ENCODE measurements at places on chromosomes 5 and 9. TPM values are rescaled to one million over a fixed set of nuclear protein-coding genes. Genes with fewer than 3 reads are reported as not detected.
A peak's percentile ranks its signal among the peaks of the same experiment; 100 is the strongest.

Gene FAXDC2
- 0.73 TPM for total RNA-seq

Gene ZDHHC11B
- not detected for total RNA-seq

Gene PTBP3
- 141 TPM for total RNA-seq

Gene BOD1
- 62.2 TPM for total RNA-seq

Gene DMRT3
- total RNA-seq: not detected

Gene WNK2
- 44.6 TPM for total RNA-seq

Gene TMEM171
- 7.8 TPM for total RNA-seq

Gene PCDHB15
- not detected for total RNA-seq

Gene PCDHB11
- total RNA-seq: not detected

- peak; percentile 43 for DNase-seq
Measured at GRCh38 chr9:89153232-89154017, 25.2 kb downstream of the SHC3 start.

- DNase-seq: no peak
Measured at GRCh38 chr9:85202596-85202995, 533.1 kb downstream of the NTRK2 start.

GRCh38 chr5:61313960-61314681 lies 17.9 kb upstream of the ZSWIM6 start:
- DNase-seq: peak; percentile 80

- DNase-seq: no peak
Measured at GRCh38 chr5:33524476-33524875, 83.7 kb downstream of the TARS1 start.

DNA sequence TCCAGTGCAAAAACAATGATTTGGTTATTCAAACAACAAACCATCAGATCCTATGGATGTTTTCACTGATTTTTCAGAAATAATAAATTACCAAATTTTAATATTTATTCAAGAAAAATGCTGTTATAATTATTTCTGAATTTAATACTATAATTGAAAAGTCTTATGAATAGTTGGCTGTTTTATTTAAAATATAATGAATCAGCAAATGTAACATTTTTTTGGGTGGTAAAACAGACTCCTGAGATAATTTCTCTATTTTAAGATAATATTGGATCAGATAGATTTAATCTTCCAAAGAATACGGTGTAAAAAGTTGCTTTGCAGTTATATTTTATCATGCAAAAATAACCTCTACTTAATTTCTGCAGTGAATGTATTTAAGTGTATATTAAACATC lies 5.3 kb upstream of the GOLGA1 start:
- DNase-seq: no peak

DNA sequence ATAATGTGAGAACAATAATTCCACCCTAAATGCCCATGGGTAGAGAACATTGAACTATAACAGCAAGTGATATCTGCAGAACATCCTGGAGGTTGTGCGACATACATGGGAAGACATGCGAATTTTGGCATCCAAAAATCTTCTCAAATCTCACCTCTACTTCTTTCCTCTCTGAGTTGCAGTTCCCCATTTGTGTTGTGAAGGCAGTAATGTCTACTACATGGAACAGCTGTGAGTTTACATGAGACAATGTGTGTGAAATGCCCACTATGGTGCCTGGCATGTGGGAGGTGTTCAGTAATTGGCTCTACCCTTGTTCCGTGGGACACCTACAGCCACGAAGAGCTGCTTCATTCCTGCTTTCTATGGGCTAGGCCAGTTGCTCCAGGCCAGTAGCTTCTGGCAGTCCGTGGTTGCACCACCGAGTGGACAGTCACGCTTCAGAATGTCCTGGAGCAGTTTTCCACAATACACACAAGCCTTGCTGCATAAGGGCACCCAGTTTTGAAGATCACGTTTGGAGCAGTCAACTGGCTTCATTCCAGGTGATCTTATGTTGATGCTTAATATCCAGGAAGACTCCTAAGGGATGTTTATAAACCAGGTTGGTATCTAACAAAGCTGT lies 297.7 kb downstream of the DEPDC1B start:
- no peak for DNase-seq

DNA sequence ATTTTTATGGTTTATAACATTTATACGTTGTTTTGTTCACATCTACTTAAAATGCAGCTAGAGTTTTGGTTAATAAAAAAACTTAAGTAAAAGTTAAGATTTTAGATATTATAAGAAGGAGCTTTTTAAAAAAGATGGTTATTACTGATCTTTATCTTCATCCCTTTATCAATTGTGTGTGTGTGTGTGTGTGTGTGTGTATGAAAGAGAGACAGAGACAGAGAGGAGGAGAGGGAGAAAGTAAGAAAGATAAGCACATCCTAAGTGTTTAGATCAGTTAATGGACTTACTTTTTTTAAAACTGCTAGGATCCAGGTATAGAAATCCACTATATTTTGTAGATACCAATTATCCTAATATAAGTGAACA lies 45.8 kb upstream of the RICTOR start:
- DNase-seq: no peak

DNA sequence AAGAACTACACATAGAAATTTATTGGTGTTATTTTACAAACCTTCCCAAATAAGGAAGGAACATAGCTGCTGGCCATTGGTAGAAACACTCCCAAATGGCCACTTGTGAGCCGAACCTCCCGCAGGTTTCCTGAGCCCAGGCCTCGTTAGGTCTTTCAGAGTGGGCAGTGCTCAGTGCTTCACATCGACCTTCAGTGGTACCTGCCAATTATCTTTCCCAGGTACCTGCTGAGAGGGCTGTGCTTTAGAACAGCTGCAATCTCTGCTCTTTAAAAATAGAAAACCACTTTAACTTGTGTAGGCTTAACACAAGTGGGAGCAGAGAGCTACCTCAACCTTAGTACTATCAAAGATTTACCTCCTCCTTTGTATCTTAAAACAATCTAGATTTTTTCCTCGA lies 334.1 kb downstream of the RFX3 start:
- no peak for DNase-seq

DNA sequence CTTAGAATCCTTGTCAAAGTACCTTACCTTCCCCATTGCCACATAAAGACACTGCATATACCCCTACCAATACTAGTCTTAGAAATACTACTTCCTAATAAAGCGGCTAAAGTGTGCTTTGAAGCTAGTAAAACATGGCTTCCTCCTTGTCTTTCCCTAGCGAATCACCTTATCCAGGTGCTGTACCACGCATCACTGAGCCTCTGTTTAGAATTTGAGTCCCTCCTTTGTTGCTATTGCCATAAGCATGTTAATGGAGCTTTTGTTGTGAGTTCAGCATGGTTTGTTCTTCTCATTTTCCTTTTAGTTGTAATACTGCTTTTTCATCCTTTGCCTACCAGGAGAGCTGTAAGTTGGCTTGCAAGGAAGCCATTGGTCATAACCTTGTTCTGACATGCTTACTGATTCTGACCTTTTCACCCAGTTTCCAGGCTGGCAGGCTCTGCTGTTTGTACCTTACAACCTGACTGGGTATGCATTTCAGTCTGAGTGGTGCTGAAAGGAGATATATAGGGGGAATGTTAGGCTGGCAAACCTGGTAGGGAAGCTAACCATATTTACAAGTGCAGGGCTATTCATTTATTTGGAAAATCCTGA lies 49.8 kb downstream of the LMNB1 start:
- no peak for DNase-seq

DNA sequence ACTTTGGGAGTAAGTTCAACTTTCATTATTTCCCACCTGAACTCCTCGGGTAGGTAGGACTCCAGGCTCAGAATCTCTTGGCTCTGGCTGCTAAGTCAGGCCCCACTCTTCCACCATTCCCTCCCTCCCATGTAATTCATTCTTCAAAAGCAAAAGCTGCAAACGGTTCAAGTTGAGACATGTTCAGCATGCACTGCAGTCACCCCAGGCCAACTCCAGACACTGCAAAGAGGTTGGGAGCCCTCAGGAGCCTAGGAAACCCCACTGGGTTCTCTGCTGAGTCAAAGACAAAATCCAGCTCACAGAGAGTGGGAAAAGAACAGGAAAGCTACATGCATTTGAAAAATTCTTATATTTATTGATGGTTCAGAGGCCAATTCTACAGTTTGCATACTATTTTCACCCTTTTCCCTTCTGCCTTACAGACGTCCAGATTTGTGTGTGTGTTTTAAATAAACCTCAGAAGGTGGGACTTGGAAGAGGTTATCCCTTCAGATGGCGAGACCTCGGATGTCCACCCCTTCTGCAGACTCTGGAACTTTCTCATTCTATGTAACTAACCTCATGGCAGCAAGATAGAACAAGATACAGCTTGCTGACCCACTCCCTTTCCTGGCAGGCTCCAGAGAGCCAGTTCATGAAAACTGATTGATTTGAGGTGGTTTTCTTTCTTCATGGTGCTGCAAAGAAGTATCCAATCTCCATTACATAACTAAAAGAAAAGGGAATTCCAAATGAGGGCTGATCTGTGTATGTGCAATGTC lies 65.7 kb upstream of the EQTN start:
- DNase-seq: no peak

DNA sequence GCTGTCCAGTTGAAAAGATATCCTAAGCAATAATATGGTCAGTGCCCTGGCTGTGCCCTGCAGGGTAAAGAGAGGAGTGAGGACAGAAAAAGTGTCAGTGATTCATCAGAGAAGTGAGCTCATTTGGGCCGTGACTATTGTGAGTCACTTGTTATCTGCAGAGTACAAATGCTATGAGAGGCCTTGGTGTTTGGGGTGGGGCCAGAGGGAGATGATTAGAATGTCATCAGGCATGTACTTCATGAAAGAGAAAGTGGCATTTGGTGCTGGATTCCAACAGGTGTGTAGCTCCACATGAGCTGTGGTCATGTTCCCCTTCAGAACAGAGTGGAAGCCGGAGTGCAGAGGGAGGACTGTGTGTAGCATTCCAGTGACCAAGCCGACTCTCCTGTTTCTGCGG lies 174.1 kb downstream of the KDM4C start:
- peak; percentile 1 for DNase-seq

GRCh38 chr5:93236807-93237421 lies 344.1 kb downstream of the NR2F1-AS1 start:
- DNase-seq: peak; percentile 70

DNA sequence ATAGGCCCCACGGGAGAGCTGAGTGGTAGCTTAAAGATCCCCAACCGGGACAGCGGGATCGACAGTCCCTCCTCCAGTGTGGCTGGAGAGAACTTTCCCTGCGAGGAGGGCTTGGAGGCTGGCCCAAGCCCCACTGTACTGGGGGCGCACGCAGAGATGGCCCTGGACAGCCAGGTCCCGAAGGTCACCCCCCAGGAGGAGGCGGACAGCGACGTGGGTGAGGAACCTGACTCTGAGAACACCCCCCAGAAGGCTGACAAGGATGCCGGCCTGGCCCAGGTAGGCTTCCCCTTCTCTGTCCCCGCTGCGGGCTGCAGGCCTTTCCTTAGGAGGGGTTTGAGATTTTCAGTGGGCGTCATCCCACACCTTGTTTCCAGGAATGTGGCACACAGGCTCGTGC lies 29.1 kb downstream of the FGD3 start:
- DNase-seq: no peak

- peak; percentile 100 for DNase-seq
Measured at GRCh38 chr9:114908104-114908622, 22.2 kb downstream of the TNFSF8 start.

- DNase-seq: no peak
Measured at GRCh38 chr9:4138781-4139180, 161.1 kb downstream of the GLIS3 start.

DNA sequence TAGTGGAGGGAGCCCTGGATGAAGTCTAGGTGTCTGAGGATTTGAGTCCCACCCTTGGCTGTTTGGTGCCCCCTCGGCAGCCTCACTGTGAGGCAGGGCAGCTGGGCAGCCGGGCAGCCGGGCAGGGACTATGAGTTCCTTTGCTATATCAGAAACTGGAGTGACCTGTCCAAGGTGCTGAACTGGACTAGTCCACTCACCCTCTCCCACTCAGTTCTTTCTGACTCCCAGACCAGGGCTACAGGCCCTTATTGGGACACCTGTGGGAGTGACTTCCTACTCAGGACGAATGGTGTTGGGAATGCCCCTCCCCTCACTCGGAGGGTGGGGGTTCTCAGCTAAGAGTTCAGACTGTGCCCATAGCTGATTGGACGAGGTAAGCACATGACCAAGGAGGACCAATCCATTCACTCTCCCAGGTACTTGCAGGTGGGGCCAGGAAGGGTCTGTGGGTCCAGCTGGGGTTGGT lies 34.1 kb upstream of the RAPGEF1 start:
- DNase-seq: peak; percentile 49

- DNase-seq: peak; percentile 36
Measured at GRCh38 chr9:90142580-90142979, 500.0 kb downstream of the DIRAS2 start.

DNA sequence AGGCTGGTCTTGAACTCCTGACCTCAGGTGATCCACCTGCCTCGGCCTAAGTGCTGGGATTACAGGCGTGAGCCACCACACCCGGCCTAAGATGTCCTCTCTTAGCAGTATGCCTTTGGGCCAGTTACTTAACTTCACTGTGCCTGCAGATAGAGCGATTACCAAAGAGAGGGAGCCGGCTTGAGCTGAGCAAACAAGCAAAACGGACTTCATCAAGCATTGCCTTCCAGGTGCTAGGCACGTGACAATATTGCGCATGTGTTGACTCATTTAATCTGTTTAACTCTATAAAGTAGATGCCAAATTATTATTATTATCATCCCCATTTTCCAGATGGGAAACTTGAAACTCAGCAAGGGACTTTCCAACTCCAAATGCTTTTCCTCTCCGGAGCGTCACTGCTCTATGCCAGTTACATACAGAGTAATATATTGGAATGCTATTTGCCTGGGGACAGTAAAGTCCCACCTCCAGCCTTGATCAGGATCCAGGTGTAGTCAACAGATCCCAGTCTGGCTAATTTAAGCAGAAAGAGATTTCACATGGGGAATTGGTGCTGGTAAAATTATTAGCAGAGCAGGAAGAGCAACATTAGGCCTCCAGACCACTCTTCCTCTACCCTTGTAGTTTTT lies 5.6 kb upstream of the C9orf152 start:
- no peak for DNase-seq

- DNase-seq: no peak
Measured at GRCh38 chr5:159052401-159053011, 47.2 kb downstream of the EBF1 start.

- peak; percentile 62 for DNase-seq
Measured at GRCh38 chr9:935348-935965, 41.0 kb upstream of the DMRT3 start.

DNA sequence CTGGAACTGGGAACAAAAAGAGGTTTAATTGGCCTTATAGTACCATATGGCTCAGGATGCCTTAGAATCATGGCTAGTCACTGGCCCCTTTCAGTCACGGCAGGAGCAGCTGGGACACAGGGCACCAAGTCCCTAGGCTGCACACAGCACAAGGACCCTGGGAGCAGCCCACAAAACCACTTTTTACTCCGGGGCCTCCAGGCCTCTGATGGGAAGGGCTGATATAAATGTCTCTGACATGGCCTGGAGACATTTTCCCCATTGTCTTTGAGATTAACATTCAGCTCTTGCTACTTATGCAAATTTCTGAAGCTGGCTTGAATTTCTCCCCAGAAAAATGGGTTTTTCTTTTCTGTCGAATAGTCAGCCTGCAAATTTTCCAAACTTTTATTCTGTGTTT lies 1026.4 kb upstream of the COX7C start:
- no peak for DNase-seq

DNA sequence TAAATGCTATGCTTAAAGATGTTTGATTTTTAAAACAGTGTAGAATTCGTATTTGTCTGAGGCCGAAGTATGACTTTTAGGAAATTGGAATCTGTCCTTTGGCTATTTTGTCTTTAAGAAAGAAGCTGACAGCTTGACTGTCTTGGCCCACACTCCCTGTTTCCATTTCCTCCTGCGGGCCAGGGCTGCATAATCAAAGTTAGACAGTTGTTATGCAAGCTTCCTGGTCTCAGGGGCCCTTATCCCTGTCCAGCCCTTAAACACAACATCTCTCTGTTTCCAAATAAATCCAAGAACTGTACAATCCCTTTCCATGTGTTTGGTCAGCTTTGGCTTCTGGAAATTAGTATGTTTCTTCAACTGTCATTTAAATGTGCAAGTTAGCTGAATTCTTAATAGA lies 54.6 kb upstream of the ECM2 start:
- no peak for DNase-seq
